Dorsolateral prefrontal cortex (tissue), 122 donors: ENCODE measurements at places on chromosomes 3 and 15.

DNA sequence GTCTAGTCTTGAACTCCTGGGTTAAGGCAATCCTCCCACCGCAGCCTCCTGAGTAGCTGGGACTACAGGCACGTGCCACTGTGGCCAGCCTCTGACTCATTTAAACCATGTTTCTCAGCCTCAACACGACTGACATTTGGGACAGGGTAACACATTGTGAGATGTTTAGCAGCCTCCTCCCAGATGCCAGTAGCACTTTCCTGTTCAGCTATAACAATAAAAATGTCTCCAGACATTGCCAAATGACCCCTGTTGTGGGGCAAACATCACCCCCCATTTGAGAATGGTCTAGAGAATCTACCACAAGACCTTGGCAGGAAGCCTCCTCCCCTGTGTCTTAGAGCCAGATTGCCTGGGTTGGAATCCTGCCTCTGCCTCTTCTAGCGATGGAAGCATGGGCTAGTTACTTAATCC, 8.4 kb downstream of the TMEM40 start:
- DNase-seq, result no peak

DNA sequence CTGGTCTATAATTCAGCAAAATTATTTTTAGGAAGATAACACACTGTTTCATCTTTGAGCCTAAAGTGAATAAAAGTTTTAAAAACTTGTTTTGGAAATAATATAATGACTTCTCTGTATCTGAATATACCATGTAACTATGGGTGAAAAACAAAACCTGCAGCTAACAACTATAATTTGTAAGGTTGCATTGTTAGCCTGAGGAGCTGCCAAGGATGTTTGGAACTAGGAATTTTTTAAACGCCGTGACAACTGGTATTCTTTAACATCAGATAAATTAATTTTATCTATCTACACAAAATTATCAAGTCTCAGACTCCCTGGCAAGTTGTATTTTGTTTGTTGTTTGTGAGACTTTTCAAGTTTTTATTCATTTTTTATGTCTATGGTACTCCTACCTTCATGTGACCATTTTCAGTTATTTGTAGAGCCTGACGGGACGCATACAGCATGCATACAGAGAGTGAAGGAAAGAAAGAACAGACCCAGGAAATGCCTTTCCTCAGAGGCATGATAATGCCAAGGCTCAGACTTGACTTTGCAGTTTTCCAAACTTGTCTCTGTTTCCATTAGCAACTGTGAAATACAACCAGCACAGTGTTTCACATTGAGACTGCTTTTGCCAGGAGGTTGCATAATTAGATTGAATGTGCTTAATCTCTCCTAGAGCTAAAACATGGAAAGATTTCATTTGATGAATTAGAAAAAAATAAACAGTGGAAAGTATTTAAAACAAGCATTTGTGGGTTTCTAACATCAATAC, 60.8 kb upstream of the ARHGEF26 start:
- no peak for DNase-seq

DNA sequence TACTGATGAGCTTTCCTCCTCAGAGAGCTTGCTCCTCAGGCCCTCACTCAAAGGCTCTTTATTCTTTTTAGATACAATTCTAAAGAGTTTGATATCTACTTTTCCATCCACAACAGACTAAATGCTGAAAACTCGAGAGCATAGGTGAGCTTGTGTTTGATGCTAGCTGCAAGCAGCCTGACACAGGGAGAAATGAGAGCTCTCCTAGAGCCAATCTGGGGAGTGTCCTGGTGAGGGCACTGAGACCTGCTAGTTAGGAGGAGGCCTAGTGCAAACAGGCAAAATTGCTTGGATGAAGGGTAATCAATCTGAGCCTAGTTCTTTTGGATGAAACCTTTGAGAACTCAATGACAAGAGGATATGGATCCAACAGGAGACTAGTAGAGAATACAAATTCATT, 300.8 kb downstream of the ZBTB20 start:
- DNase-seq, result no peak

- no peak for DNase-seq
Measured at GRCh38 chr15:52731004-52731403, 51.8 kb upstream of the ATOSA start.

DNA sequence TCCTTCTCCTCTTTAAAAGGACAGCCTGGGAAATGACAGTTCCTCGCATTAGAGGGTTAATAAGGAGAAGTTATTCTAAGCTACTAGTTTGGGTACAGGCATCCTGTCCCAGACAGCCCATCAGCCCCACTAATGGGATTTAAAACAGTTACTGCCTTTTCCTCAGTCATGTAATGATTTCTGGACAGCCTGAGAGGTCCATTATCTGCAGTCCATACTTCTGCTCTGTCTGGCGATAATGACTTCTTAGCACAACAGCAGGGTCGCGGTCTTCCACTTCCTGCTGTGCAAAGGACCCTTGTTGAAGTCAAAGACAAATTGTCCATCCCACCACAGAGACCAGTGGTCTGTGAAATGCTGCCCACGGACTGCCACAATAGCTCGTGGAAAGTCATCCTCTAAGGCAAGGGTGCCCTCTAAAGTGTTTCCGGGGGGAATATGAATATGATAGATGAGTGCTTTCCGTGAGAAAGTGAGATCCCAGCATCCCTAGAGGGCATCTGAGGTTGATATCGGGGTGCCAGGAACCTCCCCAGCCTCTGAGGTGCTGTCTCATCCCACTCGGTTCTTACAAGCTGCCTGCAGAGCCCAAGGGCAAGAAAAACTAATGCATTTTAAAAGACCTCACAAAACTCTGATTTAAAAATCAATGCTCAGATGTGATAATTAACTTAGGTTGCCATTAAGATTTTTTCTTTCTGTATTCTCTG, 100.7 kb downstream of the SHOX2 start:
- DNase-seq, result no peak

- DNase-seq, result no peak
Measured at GRCh38 chr15:31371520-31372240, 45.0 kb downstream of the KLF13 start.

DNA sequence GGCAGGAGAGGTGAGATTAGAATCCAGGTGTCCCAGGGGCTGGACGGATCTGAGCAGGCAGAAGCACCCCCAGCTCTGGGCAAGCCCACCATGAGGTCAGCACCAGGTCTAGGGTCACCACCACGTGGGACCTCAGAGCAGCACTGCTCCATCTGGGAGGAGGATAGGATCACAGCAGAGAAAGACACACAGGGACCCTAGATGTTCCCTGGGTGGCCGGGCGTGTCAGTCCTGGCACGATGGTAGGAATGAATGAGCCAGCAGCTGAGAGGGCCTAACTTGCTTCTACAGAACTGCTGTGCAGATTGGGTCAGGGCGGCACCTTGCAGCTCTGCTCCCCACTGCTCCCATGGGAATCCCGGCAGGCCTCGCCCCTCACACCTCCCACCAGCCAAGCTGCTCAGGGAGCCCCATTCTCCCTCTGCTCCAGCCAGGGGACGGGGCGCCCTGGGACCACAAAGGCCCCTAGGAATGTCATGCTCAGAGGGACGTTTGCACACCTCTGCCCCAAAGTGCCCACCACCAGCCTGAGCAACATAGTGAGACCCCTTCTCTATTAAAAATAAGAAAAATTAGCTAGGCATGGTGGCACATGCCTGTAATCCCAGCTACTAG, 66.3 kb downstream of the ZNF445 start:
- no peak for DNase-seq

GRCh38 chr3:23867400-23867799, 49.4 kb downstream of the NKIRAS1 start:
- DNase-seq, result no peak

GRCh38 chr15:68629519-68630210, 50.9 kb downstream of the CORO2B start:
- no peak for DNase-seq

GRCh38 chr3:101243285-101244211, 76.8 kb downstream of the IMPG2 start:
- no peak for DNase-seq

GRCh38 chr3:117995842-117996437, 1038.7 kb downstream of the IGSF11 start:
- no peak for DNase-seq

- no peak for DNase-seq
Measured at GRCh38 chr3:156551261-156551660, 3.7 kb downstream of the SSR3 start.

DNA sequence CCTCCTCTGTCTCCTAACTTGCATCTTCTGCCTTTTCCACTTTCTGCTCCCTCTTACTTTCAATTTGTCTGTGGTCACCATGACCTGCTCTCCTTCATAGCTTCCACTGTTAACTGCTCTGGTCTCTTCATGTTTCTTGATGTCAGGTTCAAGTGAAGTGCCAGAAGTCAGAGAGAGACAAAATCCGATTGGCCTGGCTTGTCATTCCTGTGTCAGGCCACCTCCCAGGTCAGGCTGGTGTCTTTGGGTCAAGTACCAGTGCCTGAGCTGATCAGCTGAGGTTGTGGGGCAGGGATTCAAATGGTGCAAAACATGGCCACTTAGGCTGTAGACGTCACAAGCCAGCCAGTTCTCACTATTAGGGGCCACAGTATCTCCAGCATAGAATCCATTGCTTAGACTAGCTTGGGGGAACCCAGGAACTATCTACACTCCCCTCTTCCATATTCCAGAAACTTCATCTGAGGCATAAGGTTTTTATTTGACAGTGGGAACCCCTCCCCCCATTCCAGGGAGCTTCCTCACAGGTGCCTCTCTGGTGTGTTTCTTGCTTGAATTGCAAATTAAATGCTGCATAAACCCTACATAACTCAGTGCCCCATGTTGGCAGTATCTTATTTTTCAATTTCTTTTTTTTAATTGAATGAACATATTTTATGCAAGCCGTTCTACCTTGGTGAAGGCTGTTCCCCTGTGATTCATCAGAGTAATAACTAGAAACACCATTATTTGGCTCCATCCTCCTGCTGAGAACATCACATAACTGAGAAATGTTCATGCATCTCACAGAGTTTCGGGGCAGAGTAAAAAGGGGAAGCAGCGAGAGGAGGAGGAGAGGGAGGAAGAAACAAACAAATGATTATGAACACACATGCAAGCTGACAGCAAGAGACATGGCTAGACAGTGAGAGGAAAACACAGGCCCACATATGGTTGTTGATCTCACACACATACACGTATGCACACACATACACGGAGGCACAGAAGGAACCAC, 175.8 kb downstream of the TLE3 start:
- DNase-seq, result no peak

GRCh38 chr3:81465510-81466200, 295.8 kb downstream of the GBE1 start:
- no peak for DNase-seq

DNA sequence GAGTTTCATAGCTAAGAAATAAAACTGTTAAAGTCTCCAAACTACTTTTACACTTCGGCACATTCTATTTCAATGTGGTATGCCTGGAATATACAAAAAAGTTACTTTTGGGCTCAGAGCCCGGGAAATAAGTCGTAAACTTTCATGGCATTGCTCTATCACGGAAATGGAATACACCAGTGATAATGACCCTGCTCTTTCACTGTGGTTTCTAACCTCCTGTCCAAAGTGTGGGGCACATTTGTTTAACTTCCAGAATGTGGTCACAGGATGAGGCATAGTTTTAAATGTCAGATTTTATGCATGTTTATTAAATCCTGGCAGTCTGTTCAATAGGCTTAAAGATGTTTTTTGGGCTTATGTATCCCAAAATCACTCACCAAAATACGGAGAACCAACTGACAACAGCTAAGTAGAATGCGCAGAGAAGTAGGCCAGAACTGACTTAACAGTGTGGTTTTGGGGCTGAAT, 5.1 kb downstream of the CXCR6 start:
- no peak for DNase-seq

DNA sequence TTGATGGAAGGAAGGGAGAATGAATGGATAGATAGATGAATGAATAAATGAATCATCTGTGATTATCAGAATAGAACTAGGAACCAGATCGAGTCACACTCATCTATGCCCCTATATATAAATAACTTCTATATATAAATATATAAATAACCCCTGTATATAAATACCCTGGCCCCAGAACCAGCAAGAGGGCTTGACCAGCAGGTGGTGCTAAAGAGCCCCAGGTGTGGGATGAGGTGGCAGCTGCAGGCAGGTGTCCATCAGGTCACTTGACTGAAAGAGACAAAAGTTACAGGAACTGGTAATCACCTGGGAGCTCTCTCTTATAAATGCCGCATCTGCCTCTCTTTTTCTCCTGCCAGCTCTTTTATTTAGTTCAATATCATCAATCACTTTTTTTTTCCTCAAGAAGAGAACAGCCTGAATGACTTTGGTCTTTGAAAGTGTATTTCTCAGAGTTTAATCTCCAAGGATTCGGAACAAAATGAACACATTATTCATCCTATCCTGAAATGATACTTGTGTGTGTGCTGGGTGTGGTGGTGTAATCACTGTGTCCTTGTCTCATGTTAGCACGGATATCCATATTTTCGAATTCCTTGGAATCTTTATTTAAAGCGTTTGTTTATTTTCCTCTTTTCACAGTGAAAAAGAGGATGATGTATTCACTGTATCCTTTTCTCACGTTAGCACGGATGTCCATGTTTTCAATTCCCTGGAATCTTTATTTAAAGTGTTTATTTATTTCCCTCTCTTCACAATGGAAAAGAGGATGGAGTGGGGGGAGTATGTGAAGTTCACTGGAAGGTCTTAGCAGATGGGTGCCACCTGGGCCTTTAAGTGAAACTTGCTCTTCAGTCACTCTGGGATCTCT, 35.4 kb upstream of the ATG7 start:
- DNase-seq, result no peak

GRCh38 chr3:171364500-171364899, 95.7 kb downstream of the TNIK start:
- no peak for DNase-seq

DNA sequence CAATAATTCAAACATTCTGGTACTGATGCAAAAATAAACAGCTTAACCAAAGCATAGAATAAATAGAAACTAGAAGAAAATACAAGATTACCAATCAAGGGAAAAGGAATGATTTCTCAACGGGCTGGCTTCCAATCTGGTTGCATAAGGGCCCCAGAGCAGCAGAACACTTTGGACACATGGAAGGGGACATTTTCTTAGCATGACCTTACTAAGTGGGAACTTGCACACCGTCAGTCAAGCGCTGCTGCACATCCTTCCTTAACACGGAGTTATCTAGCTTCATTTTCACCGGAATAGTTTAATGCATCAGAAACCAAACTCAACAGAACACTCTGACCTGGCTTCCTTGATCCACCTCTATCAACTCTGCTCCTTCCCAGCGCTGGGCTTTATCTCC, 388.5 kb downstream of the VPS13C start:
- no peak for DNase-seq

GRCh38 chr15:71151081-71151480, 35.8 kb downstream of the THSD4 start:
- DNase-seq, result no peak

- no peak for DNase-seq
Measured at GRCh38 chr15:90001683-90002427, 731 bp downstream of the ZNF710 start.

DNA sequence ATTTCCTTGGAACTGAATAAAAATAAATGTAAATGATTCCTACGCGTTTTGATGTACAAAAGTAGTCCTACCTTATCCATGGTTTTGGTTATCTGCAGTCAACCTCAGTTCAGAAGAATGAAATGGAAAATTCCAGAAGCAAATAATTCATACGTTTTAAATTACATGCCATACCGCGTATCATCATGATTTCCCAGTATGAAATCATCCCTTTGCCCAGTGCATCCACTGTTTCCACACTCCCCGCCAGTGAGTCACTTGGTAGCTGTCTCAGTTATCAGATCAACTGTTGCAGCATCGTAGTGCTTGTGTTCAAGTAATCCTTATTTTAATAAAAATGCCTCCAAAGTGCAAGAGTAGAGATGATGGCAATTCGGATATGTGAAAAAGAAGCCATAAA, 9.1 kb upstream of the MFSD1 start:
- no peak for DNase-seq
